ENCODE measurements at places on chromosomes 3 and 15.

DNA sequence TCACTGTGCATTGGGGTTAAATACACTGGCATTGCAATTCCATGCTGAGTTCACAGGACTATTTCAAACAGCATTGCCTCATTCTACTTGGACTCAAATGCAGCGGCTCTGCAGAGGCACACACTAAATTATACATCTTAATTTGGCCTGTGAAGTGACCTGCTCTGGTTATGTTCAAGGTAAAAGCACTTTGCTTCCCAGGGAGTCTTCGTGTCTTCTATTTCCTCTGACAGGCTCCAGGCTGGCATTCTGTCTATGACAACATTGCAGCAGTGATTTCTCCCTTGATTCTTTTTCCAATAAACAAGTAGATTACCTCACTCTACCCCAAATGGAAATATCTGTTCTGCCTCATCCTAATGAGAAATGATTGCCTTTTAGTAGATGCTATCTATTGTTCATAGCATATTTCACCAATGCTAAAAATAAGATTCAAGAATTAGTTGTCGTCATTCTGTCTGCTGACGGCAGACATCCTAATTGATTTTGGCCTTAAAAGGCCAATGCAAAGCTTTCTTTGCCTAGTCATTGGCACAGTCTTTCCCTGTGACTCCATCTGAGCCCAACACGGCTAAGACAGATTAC, 33.8 kb downstream of the FMN1 start:
- no peak for DNase-seq

GRCh38 chr3:50226888-50227389, 9.1 kb upstream of the GNAI2 start:
- peak; percentile 23 for DNase-seq

DNA sequence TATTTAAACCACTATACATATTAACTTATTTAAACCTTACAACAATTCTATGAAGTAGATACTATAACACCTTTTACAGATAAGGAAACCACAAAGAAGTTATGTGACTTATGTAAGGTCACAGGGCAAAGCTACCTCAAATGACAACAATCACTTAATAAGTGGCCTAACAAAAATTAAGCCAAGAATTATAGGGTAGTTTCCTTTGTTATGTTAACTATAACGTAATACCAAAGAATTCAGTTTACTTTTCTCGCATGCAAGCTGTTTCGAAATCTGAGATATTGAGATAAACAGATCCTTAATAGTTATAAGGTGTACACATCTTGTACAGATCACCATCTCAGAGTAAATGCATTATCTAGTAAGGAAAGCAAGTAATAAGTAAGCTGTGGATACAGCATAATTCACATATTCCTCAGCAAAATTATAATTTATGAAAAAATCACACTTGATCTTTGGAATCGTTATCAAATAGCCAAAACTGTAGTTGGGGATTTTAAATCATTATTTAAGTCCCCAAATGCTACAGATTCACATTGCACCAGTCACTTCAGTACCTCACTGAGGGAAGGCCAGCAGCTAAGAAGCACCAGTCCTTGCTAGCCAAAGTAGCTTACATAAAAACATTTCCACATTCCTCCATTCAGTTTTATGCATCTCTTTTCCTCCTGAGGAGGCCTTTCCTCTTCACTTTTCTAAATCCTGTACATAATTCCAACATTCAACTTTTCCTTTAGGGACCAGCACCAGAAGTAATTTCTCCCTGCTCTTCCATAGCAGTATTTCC, 226.8 kb downstream of the TBC1D5 start:
- no peak for DNase-seq

- DNase-seq, result no peak
Observed at GRCh38 chr3:100072326-100073048, 41.8 kb downstream of the FILIP1L start.

DNA sequence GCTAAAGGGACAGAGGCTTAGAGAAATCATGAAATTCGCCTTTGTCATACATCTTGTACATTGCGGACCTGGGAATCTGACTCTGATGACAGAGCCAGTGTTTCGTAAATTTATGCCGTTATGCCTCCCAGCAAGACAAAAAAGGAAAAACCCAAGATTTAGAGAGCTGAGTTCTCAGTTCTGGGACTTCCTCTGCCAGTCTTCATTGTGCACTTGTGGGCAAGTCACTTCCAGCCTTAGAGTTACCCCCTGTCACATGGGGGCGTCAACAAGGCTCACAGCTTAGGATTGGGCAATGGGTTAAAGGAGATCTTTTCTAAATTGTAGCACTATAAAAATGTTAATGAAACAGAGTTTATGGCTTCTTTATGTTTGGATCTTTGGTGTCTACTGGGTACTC, 41.9 kb upstream of the MITF start:
- no peak for DNase-seq

- no peak for DNase-seq
Observed at GRCh38 chr15:61598655-61599054, 369.6 kb upstream of the RORA start.

- DNase-seq, result no peak
Observed at GRCh38 chr3:75136100-75136897, 521.8 kb upstream of the CNTN3 start.

DNA sequence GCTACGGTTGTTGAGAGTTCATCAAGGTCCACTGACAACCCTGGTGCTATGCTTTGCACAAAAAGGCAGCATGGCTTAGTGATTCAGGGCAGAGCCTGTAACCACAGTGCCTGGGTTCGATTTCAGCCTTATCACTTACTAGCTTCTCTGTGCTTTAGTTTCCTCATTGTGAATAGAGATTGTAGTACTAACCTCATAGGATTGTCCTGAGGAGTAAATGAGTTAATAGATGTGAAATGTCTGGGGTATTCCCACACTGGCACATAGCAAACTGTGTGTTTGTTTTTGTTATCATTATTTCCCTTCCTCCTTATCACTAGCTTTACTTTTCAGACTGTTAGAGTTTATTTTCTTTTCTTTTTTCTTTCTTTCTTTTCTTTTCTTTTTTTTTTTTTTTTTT, 16.3 kb downstream of the CRTAP start:
- no peak for DNase-seq

- DNase-seq, result no peak
Observed at GRCh38 chr3:67898916-67899315, 244.5 kb upstream of the SUCLG2 start.

DNA sequence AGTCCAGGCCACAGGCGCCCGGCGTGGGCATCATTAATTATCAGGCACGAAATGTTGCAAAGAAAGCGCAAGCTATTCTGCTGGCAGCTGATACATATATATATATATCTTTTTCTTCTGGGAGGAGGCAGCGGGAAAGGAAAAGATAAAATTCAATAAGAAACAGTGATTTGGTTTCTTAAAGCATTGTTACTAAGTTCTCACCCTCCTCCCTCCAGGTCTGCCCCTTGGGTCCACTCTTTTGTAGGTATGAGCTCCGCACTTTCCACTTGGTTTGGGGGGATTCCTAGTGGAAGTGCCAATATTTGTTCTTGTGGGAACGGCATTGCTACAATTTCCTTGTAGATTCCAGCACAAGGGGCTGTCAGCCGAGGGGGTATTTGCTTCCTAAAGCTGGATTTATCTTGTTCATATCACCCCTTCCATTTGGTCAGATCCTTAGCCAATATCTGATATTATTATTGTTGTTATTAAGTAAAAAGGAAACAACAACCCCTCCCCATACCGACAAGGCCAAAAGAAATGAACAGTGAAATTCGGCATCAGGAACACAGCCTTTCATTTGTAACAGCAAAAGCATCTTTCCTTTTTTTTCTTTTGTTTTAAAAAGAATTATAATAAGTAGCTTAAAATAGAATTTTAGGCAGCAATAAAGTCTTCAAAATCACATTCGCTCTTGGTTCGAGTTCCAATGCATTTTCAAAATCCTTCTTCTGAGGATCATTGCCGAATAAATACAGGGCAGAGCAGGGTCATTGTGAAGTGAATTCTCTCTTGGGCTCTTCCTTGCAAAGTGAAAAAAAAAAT, 15.6 kb downstream of the ZIC1 start:
- DNase-seq, result no peak

DNA sequence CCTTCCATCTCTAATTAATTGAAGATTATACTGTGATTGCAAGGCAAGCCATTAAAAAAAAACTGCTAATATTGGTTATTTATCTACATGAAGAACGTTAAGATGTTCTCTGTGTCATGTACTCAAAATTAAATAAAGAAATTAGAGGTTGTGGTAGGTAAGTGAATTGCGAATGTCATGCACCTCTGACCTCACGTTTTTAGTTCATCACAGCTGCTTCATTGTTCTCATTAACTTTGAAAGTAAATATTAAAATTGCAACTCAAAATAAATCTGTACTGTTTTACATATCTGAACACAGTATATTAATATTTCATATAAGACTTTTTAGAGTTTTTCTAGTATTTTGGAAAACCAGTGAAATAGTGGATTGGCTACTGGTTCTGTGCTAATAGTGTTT, 94.0 kb downstream of the KLHL25 start:
- no peak for DNase-seq

GRCh38 chr3:186570941-186571643, 572 bp downstream of the DNAJB11 start:
- no peak for DNase-seq

DNA sequence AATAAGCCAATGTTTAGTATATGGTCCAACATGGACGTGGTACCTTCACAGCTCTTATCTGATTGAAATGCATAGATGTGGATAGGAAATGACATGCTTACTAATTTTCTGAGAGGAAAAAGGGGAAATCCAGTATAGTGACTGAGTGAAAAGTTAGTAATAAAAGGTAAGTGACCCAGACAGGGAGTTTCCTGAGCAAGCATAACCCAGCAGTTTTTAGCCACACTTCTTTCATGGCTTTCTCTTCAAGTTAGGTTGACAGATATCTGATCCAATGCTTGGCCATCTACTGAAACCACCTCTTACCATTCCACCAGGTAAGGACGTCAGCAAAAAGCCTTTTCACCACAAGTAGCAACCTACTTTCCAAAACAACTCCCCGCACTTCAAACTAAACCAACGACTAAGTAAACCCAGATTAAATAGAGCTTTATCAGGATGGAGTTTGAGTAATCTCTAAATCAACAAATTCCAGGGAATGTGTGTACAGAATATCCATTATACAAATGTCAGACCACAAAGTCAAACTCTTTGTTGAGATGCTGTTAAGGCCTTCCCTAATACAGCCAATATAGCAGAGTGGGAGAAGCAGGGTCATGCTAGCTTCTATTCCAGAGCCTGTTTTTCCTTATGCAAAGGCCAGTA, 329.7 kb downstream of the RORA start:
- no peak for DNase-seq

DNA sequence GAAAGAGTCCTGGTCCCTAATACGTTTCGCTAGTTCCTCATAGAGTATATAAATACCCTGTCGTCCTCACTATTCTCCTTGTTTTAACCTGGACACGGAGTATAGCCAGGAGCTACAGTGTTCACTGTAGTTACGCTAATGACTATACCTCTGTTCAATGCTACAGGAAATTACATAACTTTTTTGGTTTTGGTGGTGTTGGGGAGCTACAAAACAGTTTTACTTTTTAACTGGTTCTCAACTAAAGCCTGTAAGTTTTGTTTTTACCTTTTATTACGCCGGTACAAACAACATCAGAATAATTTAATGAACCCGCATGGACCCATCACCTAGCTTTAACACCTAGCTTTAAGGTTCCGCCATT, 1.5 kb downstream of the LMLN start:
- DNase-seq, result no peak

DNA sequence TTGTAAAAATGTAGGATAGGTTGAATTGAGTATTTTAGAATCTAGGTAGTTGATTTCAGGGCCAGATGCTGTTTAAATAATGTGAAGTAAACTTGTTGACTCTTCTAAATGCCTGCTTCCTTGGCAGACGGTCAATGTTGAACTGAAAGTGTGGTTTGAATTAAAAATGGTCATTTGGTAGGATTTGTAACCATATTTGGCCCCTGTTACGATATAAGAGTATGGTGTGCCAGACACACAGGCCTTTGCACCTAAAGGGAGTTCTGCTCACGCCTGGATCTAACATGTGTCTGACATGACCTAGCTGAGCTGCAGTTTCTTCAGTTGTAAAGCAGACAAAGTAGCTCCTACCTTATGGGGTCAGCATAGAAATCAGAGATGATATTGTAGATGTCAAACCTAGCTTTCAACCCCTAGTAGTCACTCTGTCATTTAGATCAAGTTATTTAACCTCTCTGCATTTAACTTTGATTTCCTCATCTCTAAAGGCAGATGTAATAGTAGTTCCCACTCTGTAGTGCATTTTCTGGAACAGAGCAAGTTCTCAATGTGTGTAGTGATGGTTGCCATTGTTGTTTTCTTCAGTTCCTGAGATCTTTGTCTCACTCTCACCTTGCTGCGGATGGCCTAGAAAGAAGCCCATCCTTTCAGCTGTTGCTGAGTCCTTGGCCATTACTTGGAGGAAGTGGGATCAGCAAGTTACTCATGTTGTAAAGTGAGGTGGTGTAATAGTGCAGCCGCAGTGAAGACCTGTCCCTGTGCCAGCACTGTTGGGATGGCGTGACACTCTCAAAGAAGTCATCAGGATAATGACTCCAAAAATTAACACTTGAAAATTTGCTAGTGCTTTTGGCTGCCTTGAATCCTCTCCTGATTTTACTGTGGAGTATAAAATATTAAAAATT, 90.2 kb downstream of the GHSR start:
- no peak for DNase-seq

DNA sequence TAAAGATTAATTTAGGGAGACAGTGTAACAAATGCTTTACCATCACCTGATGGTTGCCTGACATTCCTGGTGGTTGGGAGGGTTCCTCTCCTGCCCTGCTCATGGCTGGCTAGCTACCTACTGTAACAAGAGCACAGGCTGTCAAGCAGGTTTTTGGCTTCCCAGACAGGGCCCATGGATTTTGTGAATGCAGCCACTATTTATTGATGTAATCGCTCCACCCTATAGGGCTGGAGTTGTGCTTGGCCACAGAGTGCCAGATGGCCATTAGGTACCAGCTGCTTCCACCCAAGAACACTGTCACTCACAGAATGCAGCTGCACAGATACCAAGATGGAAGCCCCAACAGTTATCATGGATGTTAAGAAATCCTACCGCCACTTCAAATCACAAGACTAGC, 31.0 kb upstream of the KLHL25 start:
- no peak for DNase-seq

DNA sequence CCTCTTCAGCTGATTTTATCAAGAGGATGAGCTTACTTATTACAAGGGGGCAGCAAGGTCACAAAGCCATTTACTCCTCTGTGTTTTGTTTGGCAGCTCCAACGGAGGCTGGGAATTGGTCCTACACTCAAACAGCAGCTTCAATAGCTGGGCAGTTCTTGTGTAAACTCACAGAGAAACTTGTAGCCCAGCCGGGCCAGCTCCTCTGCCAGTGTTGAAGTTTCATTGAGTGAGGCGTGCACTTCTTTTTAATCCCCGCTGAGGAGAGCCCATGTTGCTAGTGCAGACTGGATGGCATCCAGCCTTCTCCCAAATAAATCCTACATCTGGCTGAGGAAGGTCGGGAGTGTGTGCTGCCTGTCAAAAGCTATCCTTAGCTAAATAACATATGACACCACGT, 59.5 kb downstream of the BFSP2 start:
- no peak for DNase-seq

DNA sequence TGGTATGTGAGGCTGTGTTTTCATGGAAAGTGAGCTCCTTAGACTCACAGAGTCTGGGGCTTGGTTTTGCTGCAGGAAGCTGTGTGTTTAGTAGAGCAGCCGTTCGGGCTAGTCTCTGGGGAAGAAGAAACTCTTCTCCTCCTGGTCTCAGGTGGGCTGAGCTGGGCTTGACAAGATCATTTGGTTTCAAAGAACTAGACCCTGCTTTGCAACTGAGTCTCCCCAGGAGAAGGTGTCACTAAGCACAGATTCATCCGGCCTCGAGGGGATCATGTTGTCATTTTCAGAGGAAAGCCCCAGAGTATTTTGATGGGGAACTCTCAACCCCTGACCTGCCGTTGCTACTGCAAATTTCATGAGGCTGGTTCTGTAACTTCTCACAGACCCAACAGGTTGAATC, 188.5 kb downstream of the FAM43A start:
- no peak for DNase-seq

Measured in activated CD4-positive, alpha-beta T cell treated with anti-CD3 and anti-CD28 coated beads, Interleukin-2, amount 50 U/mL, for 4 hours (primary cell).